ENCODE measurements at places on chromosomes 6 and 20. TPM values are rescaled to one million over a fixed set of nuclear protein-coding genes. Genes with fewer than 3 reads are reported as not detected.

DNA sequence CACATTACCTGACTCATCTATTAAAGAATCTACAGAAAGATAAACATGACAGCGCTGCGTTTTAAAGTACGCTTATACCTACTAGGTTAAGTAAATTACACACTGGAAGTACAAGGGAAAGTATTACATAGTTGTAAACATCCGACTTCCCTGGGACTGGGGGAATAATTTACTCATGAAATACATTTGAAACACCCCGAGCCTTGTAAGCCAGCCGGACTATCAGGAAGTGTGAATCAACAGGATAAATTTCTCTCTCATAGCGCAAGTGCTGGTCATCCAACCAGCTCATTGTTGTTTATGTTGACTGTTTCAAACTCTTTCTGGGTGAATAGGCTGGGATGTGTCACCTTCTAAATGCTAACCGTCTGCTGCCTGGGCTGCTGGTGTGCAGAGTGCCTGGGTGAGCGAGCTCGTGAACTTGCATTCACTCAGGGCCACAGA is 4.9 kb downstream of the BMP6 start:
- DNase-seq = no peak

Gene FRK
- 7.3 TPM for total RNA-seq

GRCh38 chr6:32954986-32955802 is 2.3 kb upstream of the HLA-DMA start:
- no peak for DNase-seq

Gene CYP39A1
- total RNA-seq = not detected

- DNase-seq = no peak
Measured at GRCh38 chr6:112149236-112149635, 61.8 kb downstream of the FAM229B start.

GRCh38 chr6:40290816-40291215 is 296.3 kb downstream of the LRFN2 start:
- no peak for DNase-seq

- DNase-seq = no peak
Measured at GRCh38 chr6:106629859-106630163, 433 bp downstream of the QRSL1 start.

- DNase-seq = no peak
Measured at GRCh38 chr6:157449610-157450009, 68.6 kb downstream of the ZDHHC14 start.

GRCh38 chr6:73233048-73233447 is 7.8 kb upstream of the KHDC1L start:
- no peak for DNase-seq

- DNase-seq = no peak
Measured at GRCh38 chr6:22412994-22413393, 116.2 kb upstream of the PRL start.

Gene ACTL10
- 3.4 TPM for total RNA-seq

GRCh38 chr6:144349690-144350527 is 64.8 kb downstream of the UTRN start:
- DNase-seq = no peak

Gene RPL10A
- total RNA-seq = 1,082 TPM

Gene BNIP5
- 0.50 TPM for total RNA-seq

- DNase-seq = no peak
Measured at GRCh38 chr6:108969776-108970175, 121.6 kb downstream of the ARMC2 start.

DNA sequence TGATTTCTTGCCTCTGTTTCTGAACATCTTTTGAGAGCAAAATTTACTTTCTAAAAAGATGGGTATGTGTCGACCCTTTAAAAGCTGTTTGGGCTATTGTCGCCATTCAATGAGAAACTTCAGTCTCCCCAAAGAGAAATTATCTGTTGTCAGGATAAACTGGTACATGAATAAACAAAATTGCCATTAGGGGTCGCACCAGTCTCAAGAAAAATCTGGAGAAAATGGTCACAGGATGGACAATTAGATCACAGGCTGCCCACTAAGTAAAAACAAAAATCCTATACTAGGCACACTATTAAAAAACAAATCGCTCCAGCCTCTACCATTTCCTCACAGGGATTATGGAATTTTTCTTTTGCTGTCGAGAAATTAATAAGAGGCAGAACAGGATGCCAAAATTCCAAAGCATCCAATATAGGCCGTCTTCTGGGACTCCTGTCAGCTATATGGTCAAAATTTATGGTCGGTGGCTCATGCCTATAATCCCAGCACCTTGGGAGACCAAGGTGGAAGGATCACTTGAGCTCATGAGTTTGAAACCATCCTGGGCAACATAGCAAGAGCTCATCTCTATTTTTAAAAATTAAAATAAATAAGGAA is 5.5 kb upstream of the HLA-E start:
- DNase-seq = peak; percentile 65

Gene CAGE1
- 0.26 TPM for total RNA-seq

GRCh38 chr6:3228771-3229565 is 1.5 kb upstream of the TUBB2B start:
- DNase-seq = no peak

- peak; percentile 22 for DNase-seq
Measured at GRCh38 chr20:258963-259362, 1.4 kb downstream of the DEFB132 start.

DNA sequence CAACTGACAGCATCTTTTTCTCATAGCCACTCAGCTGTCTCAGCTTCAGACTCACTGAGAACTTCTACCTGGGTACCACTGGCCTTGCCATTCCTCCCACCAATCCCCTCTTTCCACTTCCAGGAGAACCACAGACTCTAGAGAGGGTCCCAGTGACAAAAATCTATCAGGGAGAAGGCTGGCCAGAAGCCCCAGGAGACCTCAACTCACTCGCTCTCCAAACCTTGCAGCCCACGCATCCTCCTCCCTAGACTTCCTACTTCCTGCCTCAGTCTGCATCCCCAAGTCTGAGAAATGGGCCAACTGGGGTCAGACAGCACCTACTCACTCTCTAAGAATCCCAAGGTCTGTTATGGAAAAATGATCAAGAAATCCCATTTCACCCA is 1.2 kb downstream of the TMEM239 start:
- DNase-seq = no peak

GRCh38 chr6:139588076-139588639 is 213.7 kb upstream of the CITED2 start:
- peak; percentile 30 for DNase-seq

DNA sequence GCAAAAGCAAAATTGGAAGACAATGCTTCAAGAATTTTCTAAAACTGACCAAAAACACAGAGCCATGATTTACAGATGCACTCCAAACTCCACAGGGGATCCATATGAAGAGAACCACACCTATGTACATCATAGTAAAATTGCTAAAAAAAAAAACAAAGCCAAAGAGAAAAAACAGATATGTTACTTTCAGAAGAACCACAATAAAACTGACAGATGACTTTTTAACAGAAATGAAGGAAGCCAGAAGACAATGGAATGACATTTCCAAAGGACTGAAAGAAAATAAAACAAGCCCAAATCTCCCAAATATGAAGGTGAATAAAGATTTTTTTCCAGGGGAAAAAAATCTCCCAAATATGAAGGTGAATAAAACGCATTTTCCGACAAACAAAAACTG is 17.5 kb downstream of the TRERF1 start:
- DNase-seq = no peak

- DNase-seq = peak; percentile 75
Measured at GRCh38 chr20:23782366-23782983, 31.7 kb upstream of the CST1 start.

- DNase-seq = no peak
Measured at GRCh38 chr6:21420926-21421325, 172.6 kb upstream of the SOX4 start.

DNA sequence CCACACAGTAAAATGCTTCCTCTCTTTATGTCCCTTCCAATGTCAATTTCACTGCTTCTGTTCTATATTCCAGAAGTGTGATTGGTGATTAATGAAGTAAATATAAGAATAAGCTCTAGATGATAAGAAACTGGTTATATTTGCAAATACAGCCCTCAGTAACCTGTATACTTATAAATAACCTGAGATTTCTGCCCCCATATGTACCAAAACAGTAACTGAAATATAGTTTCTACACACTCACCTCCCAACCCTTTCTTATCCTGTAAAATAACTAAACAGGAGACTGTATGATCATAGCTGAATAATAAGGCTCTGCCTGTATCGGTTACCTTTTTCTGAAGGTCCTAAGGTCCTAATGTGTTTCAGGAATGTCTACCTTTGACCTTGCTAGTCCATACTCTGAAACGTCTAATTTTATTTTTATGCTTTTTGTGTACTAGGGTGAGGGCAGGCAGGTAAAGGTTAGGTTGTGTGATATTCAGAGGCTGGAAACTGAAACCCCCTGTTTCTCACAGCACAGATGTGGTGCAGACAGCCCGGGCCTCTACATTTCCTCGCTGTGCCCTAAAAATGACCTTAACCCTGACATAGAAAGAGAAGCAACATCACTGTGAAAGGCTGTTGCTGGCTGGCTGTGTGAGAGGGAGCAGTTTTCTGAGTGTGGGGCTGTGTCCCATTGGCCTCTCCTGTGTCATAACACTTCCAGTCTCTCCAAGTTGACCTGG is 378.8 kb downstream of the CENPW start:
- no peak for DNase-seq

Gene MLN
- not detected for total RNA-seq

DNA sequence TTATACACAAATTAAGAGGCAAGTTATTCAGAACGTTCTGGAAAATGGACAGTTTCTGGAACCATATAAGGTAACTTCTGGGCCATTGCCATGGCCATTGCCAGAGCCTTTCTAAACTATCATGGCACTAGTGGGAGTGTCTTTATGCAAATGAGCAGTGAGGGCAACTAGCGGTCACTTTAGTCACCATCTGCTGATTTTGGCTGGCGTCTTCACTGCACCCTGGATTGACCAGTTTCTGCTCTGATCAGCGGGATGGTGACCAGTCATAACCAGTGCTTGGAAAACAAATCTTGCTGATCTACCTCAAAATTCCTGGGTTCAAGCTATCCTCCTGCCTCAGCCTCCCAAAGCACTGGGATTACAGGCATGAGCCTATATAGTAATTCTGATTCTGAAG is 7.3 kb upstream of the SNTA1 start:
- DNase-seq = no peak

- no peak for DNase-seq
Measured at GRCh38 chr6:146498309-146498708, 45.3 kb upstream of the RAB32 start.

- DNase-seq = peak; percentile 22
Measured at GRCh38 chr6:31559958-31560696, 12.0 kb upstream of the LTA start.

DNA sequence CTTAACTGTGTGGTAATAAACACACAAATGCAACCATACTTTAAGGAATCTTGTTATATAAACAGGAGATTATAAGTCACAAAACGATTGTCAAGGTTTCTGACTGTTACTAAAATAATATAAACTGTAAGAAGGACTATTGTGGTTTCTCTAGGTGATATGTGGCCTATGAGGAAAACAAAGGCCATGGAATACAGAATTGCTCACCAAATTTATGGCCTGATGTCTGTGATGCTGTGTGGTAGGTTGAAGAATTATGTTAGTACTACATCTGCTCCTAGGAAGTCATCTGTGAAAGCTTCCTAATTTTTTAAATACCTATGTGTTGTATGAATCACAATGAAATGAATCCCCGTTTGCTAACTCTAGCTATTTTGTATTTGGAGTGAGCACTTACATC is 875.4 kb upstream of the MAP3K7 start:
- DNase-seq = no peak

Gene NR2E1
- 1.4 TPM for total RNA-seq

DNA sequence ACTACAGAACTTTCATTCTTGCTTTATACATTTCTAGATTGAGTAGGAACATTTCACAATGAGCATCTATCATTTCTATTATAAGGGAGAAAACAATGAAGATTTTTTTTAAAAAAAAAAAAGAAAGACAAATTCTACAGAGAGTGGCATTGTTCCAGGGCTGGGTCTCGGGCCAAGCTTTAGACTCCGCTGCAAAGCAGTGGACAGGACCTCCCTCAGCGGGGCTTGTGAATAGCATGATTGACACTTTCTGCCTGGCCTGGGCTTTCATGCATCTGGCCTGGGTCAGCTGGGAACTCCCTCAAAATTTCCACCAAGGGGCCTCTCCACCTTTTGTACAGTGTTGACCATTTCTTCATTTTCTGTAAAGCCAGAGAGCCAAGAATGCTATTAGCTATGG is 55.8 kb upstream of the HIVEP2 start:
- no peak for DNase-seq

Gene MROH8
- total RNA-seq = 2.6 TPM

Gene VGLL2
- total RNA-seq = not detected

- no peak for DNase-seq
Measured at GRCh38 chr20:14951707-14952418, 614.5 kb upstream of the FLRT3 start.

- DNase-seq = peak; percentile 84
Measured at GRCh38 chr20:45592574-45593189, 13.6 kb upstream of the WFDC8 start.

Gene PACRG
- total RNA-seq = not detected

Gene MOG
- not detected for total RNA-seq

- no peak for DNase-seq
Measured at GRCh38 chr6:129662406-129662766, 47.6 kb downstream of the ARHGAP18 start.

DNA sequence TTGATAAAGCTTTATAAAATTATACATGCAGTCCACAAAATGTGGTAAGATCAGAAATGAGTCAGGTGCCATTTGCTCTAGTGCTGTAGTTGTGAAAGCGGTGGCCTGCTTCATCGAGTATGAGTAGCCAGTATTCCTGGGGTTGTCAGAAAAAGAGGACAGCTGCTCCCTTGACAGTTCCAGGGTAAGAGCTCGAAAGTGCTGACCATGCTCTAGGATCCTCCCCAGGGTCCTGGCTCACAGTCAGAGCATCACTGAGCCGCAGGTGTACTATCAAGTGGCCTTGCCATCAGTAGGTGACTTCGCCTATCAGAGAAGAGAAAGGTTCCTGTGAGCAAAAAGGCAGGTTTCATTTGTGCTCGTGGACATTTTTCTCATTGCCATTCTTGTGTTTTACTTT is 3.6 kb downstream of the BTBD3 start:
- DNase-seq = no peak

DNA sequence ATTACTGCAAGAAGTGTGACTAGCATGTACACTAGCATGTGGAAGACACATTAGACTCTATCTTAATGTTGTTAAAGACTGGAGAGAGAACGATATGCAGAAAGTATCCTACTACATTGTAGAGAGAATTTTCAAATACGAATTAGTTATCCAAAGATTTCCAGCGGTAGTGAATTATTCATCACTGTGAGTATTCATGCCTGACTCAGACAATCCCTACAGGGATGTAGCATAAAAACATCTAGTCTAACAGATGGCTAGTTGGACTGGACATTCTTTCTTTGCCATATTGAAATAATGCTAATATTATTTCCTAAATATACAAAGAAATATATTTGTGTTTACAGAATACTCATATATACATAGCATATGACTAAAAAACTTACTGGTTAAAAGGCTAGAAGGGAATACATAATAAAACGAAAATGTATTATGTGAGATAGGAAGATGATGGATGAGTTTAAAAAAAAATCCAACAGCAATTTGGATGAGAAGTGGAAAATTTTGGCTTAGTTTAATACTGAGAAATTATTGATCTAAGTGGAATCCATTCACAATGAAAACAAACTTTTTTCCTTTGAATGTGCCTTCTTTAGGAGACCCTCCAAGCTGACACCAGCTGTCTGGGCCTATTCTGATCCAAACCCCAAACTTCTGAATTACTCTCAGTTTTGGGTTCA is 580.7 kb downstream of the RFPL4B start:
- DNase-seq = no peak
